ENCODE measurements at places on chromosomes 6 and 20.

GRCh38 chr6:83429857-83430610 is 817 bp downstream of the ME1 start:
- no peak for DNase-seq

DNA sequence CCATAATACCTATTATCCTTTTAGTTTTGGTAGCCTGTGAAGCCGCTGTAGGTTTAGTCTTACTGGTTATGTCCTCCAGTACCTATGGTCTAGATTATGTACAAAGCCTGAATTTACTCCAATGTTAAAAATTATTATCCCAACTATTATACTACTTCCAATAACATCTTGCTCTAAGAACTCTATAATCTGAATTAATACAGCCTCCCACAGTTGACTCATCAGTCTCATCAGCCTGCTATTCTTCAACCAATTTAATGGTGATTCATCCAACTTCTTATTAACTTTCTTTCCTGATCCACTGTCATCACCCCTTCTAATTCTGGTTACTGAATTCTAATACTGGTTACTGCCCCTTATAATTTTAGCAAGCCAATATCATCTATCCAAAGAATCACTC is 370.3 kb upstream of the OPRM1 start:
- DNase-seq, result no peak

GRCh38 chr20:17315407-17316231 is 88.8 kb downstream of the PCSK2 start:
- DNase-seq, result no peak

DNA sequence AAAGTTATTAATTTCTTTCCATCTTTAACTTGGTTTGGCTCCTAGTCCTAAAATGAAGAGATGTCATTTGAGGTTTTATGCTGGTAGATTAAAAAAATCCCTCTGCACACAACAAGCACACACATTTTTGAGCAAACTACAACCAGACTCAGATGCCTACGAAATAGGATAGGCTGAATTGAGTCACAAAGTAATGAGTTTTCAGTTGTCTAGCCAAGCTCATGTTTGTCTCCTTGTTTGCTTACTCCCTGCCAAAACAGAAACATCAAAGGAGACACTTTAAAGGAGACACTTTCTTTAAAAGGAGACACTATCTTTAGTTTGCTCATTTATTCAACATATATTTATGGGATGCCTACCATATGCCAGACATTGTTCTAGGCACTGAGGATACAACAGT is 56.2 kb downstream of the TPBG start:
- DNase-seq, result no peak

- no peak for DNase-seq
Observed at GRCh38 chr6:153058909-153059308, 56.4 kb upstream of the MTRF1L start.

DNA sequence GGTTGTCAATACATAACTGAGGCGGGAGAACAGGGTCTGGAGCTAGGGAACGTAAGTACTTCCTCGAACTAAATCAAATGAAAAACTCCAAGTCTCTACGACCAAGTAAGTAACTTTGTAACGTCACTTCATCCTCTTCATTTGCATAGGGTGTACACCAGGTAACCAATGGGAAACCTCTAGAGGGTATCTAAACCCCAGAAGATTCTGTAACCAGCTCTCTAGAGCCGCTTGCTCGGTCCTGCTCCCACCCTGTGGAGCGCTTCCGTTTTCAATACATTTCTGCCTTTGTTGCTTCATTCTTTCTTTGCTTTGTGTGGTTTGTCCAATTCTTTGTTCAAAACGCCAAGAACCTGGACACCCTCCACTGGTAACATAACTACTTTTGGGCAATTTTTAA is 133.5 kb upstream of the TMEM170B start:
- DNase-seq, result no peak

DNA sequence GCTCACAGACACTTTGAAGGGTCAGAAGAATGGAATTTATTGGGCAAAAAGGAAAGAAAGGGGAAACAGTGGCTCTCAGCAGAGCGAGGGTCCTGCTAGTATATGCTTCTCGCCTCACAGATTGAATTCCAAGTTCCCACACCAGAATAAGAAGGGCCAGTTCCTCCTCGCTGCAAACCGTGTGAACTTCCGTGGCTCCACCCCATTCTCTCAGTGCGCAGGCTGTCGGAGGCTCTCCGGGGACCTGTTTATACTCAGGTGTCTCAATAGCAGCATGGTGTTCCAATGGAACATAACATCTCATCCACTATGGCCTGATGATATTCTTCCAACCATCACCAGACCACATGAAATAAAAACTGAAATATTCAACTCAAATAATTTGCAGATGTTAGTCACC is 4.6 kb downstream of the SAMD3 start:
- no peak for DNase-seq

- DNase-seq, result no peak
Observed at GRCh38 chr6:30102414-30102969, 10.4 kb downstream of the TRIM31 start.
